ENCODE measurements at places on chromosomes 6 and 20. TPM values are rescaled to one million over a fixed set of nuclear protein-coding genes. Genes with fewer than 3 reads are reported as not detected.

DNA sequence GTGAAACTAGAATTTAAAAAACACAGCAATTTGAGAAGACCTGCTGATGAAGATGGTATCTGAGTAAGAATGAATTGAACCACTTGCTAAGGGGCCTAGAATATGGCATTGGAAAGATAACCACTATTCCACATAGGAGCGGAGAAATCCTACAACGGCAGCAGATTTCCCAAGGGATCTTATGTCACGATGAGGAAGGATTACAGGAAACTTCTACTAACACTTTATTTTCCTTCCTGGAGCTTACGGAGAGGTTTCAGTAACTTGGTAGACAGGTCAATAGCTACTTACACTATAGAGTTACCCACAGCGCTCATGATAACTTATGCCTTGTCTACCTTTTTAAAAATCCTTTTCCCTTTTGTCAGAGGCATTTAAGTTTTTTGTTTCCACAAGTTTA is 11.8 kb upstream of the TCF21 start:
- no peak for DNase-seq

UNC5CL gene
- not detected for total RNA-seq

DNA sequence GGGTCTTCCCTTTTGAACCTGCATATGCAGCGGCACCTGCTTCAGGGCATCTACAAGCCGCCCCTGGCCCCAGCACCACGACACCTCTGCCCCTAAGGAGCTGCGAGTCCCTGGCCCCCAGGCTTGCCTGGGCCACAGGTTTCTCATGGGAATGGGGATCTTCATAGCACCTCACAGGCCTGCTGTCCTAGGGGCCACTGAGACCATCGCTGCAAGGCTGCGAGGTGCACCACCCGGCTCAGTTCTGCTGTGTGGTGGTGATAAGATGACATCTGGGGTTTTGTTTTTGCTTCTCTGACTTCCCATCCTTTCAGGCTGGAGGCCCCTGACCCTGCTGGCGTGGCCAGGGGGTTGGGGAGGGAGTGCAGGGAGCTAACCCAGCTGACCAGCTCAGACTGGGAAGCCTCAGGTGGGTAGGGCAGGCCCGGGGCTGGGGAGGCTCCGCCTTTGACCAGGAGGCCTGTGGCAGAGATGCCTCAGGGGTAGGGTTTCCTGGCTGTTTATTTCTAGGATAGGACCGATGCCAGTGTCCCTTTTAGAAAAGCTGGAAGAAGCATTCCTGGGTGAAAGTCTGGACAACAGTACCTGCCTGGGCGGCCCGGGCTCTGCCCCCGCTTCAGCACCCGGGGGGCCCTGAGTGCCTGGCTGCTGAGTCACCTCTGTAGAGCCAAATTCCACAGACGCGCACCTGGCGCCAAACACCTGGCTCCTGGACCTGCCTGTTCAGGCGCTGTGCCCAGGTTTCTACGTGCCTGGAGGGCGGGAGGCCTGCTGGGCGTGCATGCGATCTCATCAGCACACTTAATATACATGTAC is 264.7 kb downstream of the DLL1 start:
- peak; percentile 59 for DNase-seq

POU3F2 gene
- not detected for total RNA-seq

GRCh38 chr6:132114201-132114825 is 163.1 kb upstream of the CCN2 start:
- no peak for DNase-seq

DNA sequence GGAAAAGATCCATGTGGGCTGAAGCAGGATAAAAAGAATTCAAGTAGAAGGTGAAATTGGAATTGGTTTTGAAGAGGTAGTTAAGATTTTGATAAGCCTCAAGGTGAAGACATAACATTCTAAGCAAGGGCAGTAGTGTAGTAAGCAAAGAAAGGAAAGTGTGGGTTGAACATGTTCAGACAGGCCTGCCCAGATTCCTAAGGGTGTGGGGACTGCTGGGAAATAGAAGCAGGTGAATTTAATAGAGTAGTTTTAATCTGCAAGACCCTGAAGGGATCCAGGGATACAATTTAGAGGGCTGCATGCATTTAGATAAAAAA is 19.1 kb downstream of the TAB2 start:
- no peak for DNase-seq

GRCh38 chr6:113147544-113147943 is 709.6 kb upstream of the MARCKS start:
- DNase-seq, result no peak

GRCh38 chr6:166494757-166495486 is 91.6 kb downstream of the RAMACL start:
- no peak for DNase-seq

GRCh38 chr6:137967689-137968454 is 100.8 kb downstream of the TNFAIP3 start:
- DNase-seq, result no peak

GRCh38 chr6:5827056-5827904 is 179.4 kb downstream of the NRN1 start:
- no peak for DNase-seq

TMEM200A gene
- 18.8 TPM for total RNA-seq

TREML1 gene
- total RNA-seq, result not detected

BANF2 gene
- total RNA-seq, result not detected

- DNase-seq, result no peak
These were observed 47.5 kb downstream of the OR2B6 start for GRCh38 chr6:28004350-28005151.

DNA sequence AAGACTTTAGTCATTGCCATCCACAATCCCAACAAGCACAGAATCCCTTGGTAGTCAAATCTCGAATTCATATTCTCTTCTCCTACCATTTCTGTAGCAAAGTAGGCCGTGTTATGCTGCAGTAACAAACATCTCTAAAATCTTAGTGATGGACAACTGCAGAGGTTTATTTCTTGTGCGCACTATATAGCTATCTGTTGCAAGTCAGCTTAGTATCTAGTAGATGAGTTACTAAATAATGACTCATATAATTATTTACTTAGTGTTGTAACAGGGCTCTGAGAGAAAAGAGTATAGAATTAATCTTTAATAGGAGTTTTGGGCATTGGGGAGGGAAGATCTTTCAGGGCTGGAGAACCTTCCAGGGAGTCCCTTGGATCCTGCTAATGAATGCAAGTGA is 73.3 kb downstream of the CAP2 start:
- DNase-seq, result no peak

GRCh38 chr6:118697554-118697953 is 46.2 kb upstream of the CEP85L start:
- no peak for DNase-seq

DNA sequence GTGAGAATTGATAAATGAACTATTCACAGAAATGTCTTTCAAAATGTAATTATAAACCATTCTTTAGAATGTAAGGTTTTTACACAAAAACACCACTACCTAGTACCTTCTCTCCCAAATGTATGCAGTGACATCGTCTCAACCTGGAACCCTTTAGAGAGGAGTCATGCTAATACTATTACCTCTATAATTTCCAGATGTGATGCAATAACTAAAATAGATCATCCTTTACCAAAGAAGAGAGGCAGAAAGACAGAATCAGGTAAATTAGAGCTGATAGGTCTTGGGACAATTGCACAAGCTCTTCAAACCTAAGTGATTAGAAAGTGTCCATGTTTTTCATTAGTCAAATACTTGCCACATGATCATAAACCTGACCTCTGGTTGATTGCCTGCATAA is 96.7 kb downstream of the HDGFL1 start:
- DNase-seq, result no peak

- no peak for DNase-seq
These were observed 30.8 kb downstream of the LAMA5 start for GRCh38 chr20:62336329-62336728.

DNA sequence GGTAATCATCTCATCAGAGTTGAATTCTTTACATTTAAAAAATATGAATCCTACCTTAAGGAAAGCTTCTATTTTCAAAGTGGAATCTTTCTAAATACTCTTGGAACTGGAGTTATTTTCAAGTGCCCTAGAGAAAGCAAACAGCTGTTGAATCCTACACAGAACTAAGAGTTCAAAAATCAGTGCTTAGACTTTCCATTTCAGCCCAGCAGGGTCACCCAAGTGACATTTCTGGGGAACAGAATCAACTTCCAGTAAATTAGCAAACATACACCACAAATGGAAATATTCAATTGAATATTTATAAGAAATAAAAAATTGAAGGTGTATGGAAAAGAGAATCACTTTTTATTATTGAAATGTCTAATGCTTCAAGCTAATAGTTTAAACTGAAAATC is 427.7 kb upstream of the NOX3 start:
- no peak for DNase-seq

NKX2-2 gene
- total RNA-seq, result 0.82 TPM

GRCh38 chr20:7505152-7505834 is 435.0 kb downstream of the HAO1 start:
- DNase-seq, result no peak

TAF4 gene
- total RNA-seq, result 22.4 TPM

DNA sequence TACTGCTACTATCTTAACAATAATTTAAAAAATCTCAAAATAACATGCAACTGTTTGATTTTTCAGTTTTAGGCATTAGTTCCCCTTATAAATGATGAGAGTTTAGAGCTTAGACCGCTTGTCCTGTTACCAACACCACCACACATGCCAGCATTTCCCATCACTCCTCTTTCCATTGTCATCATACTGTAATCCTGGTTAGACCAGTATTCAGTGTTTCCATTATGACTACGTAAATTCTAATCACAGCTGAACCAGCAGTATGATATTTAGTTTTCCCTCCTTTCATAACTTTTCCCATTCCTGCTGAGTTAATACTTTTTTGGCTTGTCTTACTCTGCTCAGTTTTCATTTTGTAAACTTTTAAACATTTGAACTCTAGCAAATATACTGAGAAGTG is 12.2 kb upstream of the TBC1D20 start:
- no peak for DNase-seq

GRCh38 chr20:48759631-48760245 is 68.1 kb downstream of the PREX1 start:
- no peak for DNase-seq

- DNase-seq, result no peak
These were observed 416.6 kb downstream of the DHX35 start for GRCh38 chr20:39378776-39379175.

DNA sequence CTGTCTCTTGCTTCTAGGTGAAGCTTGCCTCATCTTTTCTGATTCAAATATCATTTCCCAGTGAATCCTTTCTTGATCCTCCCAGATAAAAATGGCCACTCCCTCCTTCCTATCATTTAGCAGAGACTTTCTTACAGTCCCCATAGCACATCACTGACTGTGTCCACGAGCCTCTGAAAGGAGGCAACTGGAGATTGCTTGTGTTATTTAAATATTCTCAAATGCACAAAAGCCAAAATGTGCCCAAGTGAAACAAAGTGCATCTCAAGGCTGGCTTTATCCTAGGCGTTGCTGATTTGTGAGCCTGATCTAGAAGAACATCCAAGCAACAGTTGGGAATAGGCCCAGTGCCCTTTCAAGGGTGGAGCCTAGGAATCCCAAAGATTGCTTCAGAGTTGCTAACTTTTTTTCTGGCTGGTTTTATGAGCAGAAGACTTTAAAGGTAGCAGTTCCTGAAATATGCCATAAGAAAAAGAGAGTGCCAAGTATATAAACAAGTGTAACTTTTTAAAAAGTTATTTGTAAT is 393.6 kb downstream of the CD83 start:
- no peak for DNase-seq

SLC2A4RG gene
- total RNA-seq, result 49.7 TPM

MGME1 gene
- 4.1 TPM for total RNA-seq

ULBP2 gene
- total RNA-seq, result not detected

SEMG2 gene
- total RNA-seq, result not detected

- peak; percentile 45 for DNase-seq
These were observed at the start of gene PPP1R3G for GRCh38 chr6:5084781-5085647. Gene PPP1R3G (plus strand): TSS chr6:5085341. CDS start chr6:5085486, 145 bp downstream.

GRCh38 chr6:42742116-42742894 is 3.6 kb downstream of the TBCC start:
- DNase-seq, result no peak
